Tongue (tissue), 3 donors: ENCODE measurements at places on chromosomes 3 and 15.

- no peak for DNase-seq
These were observed 29.2 kb downstream of the PRR23E start for GRCh38 chr3:127222163-127222562.

GRCh38 chr15:57147621-57148020 is 228.7 kb upstream of the CGNL1 start:
- DNase-seq: no peak

GRCh38 chr3:18758047-18758704 is 333.0 kb upstream of the SATB1 start:
- peak; percentile 72 for DNase-seq

DNA sequence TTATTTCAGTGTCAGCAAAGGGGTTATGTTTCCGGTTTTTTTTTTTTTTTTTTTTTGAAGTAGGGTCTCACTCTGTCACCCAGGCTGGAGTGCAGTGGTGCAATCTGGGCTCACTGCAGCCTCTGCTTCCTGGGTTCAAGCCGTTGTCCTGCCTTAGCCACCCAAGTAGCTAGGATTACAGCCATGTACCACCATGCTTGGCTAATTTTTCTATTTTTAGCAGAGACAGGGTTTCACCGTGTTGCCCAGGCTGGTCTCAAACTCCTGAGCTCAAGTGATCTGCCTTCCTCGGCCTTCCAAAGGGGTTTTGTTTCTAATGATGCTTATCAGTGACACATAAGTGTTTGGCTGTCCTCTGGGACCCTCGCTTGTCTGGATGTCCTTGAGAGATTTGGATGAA is 235.7 kb upstream of the C2CD4B start:
- no peak for DNase-seq

GRCh38 chr3:101068876-101069606 is 75.8 kb upstream of the ABI3BP start:
- DNase-seq: no peak

GRCh38 chr3:10933470-10933804 is 59.1 kb upstream of the SLC6A1 start:
- DNase-seq: no peak

GRCh38 chr3:197050511-197050910 is 20.9 kb upstream of the MELTF start:
- DNase-seq: no peak
